ENCODE measurements at places on chromosomes 5 and 9.

DNA sequence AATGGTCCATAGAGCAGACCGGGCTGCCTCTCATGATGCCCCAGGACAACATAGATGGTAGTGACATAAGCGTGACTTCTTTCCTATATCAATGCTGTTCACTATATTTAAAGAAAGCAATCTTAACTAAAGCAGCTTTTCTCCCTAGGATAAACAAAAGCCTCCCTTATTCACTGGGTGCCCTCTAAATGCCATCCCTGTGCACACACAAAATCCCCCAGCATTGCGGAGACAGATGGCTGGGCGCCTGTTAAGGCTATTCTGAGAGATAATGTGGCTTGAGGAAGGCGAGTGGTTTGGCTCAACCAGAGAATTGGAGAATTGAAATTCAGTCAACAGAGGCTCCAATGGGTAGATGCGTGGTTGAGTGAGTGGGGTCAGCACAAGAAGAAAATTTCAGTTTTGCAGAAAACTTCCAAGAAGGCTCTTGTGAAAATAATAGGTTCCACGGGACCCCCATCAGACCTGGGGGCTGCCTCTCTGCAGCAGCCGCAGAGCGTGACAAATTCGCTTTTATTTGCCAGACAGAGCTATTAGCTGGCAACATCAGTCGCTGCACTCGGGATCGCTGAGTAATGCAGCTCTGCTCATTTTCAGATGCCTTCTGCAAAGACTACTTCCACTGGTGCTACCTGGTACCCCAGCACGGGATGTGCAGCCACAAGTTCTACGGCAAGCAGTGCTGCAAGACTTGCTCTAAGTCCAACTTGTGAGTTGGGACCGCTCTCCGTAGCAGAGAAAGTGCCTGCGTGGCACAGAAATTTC, 103.9 kb upstream of the ICE1 start:
- DNase-seq: peak; percentile 84

DNA sequence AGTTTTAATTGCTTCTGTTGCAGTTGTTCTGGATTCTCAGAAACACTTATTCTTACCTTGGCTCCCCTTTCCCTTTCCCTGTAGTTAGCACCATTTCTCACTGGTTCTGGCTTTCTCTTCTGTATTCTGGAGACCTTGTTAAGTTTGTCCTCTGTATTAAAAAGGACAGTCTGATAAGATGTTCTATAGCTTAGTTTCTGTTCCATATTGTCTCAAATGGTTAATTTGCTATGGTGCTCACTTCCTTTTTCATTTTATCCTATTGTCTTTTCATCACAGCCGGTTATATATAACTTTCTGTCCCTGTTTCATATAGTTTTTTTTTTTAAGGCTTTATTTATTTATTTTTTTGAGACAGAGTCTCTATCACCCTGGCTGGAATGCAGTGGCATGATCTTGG, 41.4 kb upstream of the KIAA1958 start:
- DNase-seq: no peak

DNA sequence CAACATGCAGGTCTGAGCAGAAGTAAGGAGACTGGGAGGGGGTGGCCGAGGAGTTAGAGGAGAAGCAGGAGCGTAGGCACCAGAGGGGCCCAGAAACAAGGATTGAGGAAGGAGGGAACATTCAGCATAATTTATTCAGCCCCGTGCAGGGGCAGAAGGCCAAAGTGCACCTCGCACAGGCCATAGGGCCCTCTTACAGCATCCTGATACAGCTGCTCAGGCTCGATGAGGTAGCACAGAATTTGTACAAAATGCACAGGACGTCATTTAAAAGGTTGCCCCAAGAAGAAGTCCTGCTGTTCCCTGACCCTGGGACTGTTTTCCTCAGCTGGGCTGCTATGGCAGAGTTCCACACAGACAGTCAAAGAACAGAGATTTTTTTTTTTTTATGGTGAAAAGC, 2.1 kb upstream of the GRM6 start:
- DNase-seq: no peak

DNA sequence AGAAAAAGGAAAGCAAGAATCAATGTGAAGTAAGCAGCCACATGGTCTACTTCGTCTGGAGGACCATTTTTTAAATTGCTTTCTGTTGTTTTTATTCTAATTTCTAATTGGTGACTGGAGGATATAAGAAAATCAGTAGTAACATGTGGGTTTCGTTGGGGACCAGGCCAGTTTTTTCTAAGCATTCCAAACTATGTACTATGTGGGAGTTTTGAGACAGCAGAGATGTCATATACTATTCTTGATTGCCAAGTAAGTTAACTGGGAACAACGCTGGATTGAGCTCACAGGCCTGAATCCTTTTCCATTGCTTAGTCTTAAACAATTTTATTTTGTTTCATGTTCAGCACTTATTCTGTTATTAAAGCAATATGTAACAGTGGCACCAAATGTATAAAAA, 225.7 kb downstream of the TMEM167A start:
- DNase-seq: no peak

DNA sequence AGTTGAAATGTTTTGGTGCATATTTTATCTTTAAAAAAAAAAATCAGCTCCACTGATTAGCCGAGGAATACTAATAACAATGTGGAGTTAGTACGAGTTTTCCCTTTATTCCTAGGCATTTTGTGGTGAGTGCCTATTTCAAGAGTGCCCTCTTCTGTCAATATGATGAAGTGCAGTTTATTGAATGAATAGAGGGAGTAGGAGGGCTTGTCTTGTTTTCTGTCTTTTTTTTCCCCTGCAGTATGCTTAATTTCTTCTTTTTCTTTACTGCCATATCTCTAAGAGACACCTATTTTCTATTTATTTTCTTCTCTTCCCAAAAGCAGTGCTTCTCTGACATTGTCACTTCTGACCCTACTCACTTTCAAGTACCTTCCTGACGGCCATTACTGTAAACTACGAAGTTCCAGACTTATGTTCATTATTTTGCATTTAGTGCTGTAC, 169.6 kb upstream of the PITX1 start:
- no peak for DNase-seq

DNA sequence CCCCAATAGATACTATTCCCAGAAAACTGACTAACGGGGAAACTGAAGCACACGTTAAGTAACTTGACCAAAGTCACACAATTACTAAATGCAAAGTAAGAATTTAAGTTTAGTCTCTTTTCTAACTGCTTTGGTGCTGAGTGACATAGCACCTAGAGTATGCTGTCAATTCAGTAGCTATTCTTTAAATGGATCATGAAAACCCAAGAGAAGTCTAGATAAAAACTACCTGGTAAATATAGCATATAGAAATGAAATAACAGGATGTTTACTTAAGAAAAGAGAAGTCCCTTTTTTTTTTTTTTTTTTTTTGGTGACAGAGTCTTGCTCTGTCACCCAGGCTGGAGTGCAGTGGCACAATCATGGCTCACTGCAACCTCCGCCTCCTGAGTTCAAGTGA, 129.2 kb downstream of the PDE4D start:
- DNase-seq: no peak

DNA sequence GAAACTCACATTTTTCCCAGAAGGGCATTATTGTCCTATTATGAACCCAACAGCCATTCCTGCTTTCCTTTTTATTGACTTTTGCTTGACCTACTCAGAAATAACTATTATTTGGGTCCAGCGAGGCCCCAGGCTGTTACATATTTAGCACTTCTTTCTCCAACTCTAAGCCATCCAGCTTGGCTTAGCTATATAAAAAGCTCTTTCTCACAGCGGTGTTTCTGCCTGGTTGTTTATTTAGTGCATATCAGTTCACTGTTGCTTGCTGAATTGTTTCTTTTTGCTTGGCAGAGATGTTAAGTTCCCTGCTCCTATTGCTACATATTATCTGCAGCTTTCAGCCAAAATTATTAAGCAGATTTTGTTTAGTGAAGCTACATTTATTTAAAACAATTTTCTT, 1156.8 kb upstream of the SEMA6A start:
- no peak for DNase-seq

DNA sequence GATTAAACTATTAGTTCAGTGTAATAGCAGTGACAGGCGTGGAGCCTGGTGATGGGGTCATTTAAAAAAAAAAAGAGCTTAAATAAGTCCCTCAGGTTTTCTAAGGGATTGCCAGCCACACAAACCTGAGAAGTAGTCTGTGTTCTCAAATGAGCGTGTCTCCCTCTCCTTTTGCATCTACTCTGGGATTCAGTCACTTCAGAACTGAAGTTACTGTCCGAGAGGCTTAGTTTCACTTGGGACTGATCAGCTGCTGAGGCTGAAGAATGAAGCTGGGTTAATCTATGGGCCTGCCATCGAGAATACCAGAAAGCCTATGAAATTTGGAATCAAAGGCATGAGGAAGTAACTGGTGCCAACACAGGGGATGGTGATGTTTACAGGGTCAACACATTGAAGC, 310.1 kb downstream of the ADAMTS6 start:
- DNase-seq: no peak

GRCh38 chr5:74552101-74552500, 88.4 kb downstream of the ENC1 start:
- peak; percentile 74 for DNase-seq

GRCh38 chr5:43627028-43627427, 24.0 kb downstream of the NNT start:
- peak; percentile 72 for DNase-seq

GRCh38 chr5:89246252-89246651, 363.3 kb upstream of the MEF2C start:
- DNase-seq: no peak

DNA sequence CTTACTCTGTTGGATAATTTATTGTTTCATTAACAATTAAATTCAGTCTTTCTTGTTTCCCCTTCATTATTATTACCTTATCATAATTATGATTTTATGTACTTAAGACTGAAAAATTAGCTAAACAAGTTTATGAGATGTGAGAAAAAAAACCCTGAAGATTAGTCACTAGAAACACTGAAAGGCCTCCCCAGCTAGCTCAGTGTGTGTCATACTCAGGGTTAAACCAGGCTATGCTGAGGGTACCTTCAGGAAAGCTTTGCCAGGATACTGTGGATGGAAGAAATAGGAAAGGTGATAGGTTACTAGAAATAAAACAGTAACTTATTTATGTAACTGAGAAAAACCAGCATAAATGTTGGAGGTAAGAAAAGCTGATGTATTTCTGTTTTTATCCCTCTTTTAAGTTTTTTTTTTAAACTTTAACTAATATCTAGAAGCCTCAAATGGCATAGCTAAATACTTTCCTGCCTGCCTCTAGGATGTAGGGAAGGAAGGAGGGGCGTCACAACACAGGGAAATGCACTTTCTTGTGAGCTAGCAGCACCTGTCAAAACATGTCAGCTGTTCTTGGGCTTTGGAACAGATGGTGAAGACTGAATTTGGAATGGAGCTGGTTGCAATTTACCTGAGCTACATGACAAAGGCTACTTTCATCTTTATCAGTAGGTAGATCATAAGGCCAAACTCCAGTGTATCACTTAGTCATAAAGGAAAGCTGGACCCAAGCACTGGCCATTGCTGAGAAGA, 24.2 kb downstream of the NMRK1 start:
- DNase-seq: no peak

- no peak for DNase-seq
These were observed 514 bp downstream of the SOHLH1 start for GRCh38 chr9:135698767-135699166.

GRCh38 chr5:32443541-32444430, 754 bp downstream of the ZFR start:
- DNase-seq: no peak

GRCh38 chr9:121399883-121400607, 30.0 kb upstream of the STOM start:
- DNase-seq: peak; percentile 68

- no peak for DNase-seq
These were observed 1.5 kb upstream of the SLC6A3 start for GRCh38 chr5:1446602-1447343.

DNA sequence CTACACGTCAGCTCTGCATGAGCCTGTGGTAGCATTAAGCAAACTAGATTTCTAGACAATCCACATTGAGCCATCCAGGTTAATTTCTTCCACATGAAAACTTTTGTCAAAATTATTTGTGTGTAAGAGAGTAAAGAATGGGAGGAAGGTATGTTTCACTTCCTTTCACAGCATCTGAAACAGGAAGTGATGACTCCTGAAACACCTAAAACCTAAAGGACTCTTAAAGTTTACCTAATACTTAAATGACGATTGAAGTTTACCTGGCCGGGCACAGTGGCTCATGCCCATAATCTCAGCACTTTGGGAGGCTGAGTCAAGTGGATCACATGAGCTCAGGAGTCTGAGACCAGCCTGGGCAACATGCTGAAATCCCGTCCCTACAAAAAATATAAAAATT, 223.8 kb downstream of the CEMIP2 start:
- no peak for DNase-seq

GRCh38 chr5:54066433-54066832, 243.9 kb downstream of the ARL15 start:
- DNase-seq: no peak

- DNase-seq: no peak
These were observed 73.5 kb downstream of the NR6A1 start for GRCh38 chr9:124697326-124698200.

Data from COLO829 (cell line).